Activated T-cell treated with anti-CD3 and anti-CD28 coated beads, Interleukin-2, amount 50 U/mL, for 4 hours (primary cell): ENCODE measurements at places on chromosomes 6 and 20.

GRCh38 chr6:39114388-39114703, 640 bp downstream of the SAYSD1 start:
- no peak for DNase-seq

GRCh38 chr6:4910037-4910760, 93.6 kb downstream of the RPP40 start:
- DNase-seq = no peak

DNA sequence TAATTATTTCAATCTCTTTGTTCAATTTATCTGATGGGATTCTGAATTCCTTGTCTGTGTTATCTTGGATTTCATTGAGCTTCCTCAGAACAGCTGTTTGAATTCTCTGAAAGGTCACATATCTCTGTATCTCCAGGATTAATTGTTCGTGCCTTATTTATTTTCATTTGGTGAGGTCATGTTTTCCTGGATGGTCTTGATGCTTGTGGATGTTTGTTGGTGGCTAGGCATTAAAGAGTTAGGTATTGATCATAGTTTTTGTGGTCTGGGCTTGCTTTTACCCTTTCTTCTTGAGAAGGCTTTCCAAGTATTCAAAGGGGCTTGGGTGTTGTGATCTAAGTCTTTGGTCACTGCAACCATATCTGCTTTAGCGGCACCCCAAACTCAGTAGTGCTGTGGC, 39.4 kb upstream of the SCP2D1 start:
- no peak for DNase-seq

DNA sequence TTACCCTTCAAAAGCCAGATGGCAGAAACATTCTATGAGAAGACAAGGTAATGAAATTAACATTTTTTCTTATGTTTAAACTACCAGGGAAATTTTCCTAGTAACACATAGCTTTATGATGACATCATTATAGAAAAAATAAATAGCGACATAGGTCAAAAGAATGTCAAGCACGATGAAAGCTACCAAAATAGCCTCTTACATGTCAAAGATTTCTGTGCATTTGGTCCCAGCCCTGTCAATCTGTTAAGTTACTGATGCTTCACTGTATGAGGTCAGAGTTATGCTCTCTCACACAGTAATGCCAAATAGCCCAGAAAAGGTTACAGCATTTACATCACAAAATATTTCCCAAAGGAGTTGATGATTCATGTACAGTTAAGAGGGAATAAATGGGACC, 199.8 kb upstream of the DEFB112 start:
- no peak for DNase-seq
